ENCODE measurements at places on chromosomes 7 and 10.

GRCh38 chr10:60654813-60655464 is 123.3 kb upstream of the CDK1 start:
- no peak for DNase-seq

- DNase-seq: no peak
Measured at GRCh38 chr7:148337246-148337965, 253.2 kb upstream of the C7orf33 start.

- no peak for DNase-seq
Measured at GRCh38 chr10:63388421-63389031, 77.3 kb downstream of the JMJD1C start.

DNA sequence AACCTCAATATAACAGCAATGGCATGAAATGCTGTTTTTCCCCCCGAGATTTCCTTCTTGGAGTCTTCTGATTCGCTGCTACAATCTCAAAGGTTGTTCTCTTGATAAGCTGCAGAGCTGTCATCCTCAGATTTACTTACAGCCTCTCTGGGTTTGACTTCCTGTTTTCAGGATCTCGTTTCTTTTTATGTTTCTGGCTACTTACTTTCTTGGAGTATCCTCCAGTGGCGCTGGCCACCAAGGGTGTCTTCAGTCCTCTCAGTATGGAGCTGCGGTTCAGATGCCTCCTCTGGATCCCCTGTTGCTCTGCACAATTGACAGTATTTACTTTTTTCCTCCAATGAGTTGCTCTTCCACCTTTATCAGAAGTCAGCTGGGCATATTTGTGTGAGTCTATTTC is 152.0 kb upstream of the TMEM72 start:
- no peak for DNase-seq

DNA sequence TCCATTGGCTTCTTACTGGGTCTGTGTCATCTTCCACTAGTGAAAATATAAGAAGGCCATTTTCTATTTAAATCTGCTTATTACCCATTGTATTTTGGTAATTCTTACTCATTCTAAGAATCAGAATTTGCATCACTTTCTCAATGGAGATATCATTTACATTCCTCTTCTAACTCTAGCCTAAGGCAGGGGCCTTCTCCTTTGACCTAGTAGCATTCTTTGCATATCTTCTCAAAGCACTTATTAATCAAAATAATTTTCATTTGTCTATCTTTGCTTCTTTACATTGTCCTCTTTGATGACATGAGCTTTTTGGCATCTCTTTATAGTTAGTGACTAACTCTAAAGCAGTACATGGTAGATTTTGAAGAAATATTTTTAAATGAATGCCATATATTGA is 400.9 kb upstream of the SEMA3D start:
- no peak for DNase-seq

DNA sequence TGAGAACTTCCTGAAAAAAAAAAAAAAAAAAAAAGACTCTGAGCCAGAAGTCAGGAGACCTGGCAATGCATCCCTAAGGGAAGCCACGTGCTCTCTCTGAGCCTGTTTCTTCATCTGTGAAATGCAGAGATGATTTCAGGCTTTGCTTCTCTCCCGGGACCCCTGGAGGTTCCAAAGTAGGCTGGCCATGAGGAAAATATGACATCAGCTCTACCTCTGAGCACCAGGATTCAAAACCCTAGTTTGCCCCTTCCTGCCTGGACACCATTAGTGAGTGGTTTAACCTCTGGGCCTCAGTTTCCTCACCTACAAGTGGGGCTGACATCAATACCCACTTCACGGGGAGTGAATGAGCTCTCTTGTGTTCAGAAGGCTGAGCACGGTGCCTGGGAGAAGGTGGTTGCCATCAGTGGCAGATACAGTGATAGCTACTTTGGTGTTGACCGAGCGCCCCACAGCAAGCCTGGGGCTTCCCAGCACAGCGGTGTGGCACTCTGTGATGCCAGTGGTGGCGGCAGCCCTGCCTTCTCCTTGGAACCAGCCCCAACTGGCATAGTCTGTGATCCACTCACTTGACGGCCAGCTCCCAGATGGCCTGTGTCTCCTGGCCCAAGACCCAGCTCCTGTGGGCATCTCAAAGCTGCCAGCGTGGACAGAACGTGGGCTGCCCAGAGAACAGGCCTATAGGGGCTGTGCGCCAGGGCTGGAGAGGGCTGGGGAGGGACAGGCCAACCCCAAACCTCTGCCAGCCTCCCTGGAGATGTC is 153.1 kb upstream of the UNC5B start:
- DNase-seq: no peak

GRCh38 chr7:108660465-108660864 is 90.8 kb downstream of the DNAJB9 start:
- DNase-seq: no peak

GRCh38 chr7:117068511-117069145 is 115.3 kb downstream of the ST7 start:
- no peak for DNase-seq

GRCh38 chr7:158682456-158682855 is 22.1 kb downstream of the NCAPG2 start:
- no peak for DNase-seq

DNA sequence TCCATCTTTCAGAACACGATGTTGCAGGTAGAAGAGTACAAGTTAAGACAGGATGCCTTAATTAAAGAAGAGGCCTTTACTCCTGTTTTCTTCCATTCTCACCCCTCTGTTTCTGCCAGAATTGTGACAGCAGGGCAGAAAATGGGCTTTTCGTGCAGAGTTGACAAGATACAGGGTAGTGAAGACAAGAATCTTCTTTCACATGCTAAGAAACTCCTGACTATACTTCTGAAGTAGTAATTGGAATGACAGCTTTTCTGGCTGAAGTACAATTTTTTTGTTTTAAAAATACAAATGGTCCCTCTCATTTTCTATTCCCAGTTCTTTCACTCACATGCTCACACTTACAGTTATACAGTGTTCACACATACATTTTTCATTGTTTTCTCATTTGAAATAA is 22.1 kb downstream of the HDAC9 start:
- DNase-seq: no peak

GRCh38 chr10:103592186-103593021 is 98.9 kb downstream of the NEURL1 start:
- DNase-seq: no peak

GRCh38 chr10:97689559-97690020 is 2.5 kb upstream of the AVPI1 start:
- no peak for DNase-seq

DNA sequence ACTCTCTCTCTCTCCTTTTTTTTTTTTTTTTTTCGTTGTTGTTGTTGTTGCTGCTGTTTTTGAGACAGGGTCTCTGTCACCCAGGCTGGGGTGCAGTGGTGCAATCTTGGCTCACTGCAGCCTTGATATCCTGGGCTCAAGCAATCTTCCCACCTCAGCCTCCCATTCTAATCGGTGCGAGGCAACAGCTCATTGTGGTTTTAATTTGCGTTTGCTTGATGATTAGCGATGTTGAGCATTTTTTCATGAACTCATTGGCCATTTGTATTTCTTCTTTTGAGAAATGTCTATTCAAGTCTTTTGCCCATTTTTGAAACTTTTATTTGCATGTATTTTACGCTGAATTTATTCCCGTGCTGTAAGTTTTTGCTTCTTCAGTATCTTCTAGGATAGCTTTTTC is 13.3 kb upstream of the ZC3HAV1L start:
- no peak for DNase-seq

- peak; percentile 44 for DNase-seq
Measured at GRCh38 chr10:111598433-111599059, 521.7 kb downstream of the ADRA2A start.

DNA sequence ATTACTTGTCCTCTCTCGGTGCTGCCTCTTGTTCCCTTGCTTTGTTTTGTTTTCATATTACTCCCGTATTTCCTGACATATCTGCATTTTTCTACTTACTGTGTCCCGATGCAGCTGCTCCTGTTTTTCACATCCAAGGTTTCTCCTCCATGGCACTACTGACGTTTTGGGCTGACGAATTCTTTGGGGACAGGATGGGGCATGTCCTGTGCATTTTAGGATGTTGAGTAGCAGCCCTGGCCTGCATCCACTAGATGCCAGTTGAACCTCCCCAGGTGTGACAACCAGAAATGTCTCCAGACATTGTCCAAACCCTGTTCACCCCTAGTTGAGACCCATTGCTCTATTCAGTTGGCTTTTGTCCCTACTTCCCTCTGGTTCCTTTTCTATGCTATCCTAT is 12.4 kb downstream of the ZNF789 start:
- no peak for DNase-seq

GRCh38 chr10:70912556-70912955 is 24.2 kb upstream of the PCBD1 start:
- no peak for DNase-seq

GRCh38 chr10:132167976-132168375 is 18.8 kb upstream of the DPYSL4 start:
- DNase-seq: no peak

DNA sequence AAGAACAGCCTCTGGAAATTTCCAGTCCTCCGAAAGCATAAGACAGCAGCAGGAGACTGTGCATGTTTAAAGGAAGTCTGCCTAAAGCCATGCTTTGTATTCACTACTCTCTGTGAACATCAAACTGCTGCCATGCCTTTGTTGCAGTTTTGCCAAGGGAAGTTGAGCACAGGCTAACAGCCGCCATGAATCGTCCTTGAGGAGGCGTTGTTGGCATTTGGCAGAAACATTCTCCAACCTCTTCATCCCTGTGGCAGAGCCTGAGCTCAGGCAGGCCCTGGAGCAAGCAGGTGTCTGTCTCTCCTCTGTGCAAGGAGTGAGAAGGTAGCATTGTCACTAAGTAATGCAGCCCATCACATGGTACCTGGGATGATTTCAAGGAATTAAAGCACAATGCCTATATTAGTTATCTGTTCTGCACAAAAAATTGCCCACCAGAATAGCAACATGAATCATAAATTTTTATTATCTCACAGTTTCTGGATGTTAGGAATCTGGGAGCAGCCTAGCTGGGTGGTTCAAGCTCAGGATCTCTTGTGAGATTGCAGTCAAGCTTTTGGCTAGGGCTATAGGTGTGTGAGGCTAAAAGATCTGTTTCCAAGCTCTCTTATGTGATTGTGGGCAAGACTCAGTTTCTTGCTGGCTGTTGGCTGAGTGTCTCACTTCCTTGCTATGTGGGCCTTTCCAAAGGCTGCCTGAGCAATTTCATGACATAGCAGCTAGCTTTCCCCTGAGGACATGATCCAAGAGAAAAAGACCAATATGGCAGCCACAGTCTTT is 46.5 kb upstream of the KIAA1217 start:
- DNase-seq: peak; percentile 8

GRCh38 chr10:131093795-131094366 is 217.6 kb downstream of the TCERG1L start:
- DNase-seq: no peak

DNA sequence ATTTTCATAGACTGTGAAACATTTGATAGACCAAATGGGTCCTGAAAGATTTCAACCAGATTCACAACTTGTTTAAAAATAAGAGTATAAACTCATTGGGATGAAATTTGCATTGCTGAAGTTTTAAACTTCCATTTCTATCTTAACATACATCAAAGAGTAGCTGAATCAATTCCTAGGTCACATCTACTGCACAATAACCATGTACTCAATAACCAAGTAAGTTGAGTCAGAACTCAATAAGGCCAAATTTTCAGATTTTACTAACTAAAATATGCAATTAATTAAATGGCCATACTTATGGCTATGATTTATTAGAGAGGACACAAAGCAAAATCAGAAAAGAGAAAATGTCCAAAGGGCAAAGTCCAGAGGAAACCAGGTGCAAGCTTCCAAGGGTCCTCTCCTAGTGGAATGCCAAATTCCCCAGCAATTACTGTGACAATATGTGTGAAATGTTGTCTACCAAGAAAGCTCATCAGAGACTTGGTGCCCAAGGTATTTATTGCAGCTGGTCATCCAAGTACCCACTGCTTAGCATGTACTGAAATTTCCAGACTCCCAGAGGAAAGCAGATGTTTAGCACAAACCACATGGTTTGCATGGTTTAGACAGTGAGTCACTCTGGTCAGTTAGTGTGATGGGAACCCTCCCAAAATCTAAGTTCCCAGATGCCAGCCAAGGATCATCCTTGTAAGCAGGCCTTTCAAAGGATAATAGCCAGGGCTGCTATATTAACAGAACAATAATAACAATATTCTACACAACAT is 238.9 kb downstream of the IPMK start:
- DNase-seq: no peak

GRCh38 chr7:127437837-127438236 is 45.3 kb upstream of the ZNF800 start:
- no peak for DNase-seq

GRCh38 chr7:27146491-27147198 is 929 bp downstream of the HOXA6 start:
- no peak for DNase-seq

DNA sequence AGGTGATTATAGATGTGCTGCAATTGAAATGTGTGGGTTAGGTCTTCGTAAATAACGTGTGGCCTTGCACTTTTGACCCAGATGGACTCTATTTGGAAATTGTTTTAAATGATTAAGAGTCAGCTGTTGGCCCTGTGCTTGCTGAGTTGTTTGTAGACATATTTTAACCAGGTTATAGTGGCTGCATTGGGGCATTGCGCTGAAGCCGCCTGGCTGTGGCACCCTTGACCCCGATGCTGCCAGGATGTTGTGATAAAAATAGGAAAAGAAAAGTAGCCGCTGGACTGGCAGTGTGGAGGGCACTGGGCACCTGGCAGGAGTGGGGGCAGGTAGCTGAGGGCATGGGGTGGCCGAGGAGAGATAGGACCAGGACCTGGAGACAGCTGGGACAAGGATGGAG is 13.4 kb downstream of the LRRC27 start:
- no peak for DNase-seq

GRCh38 chr10:45160271-45160670 is 155.1 kb downstream of the OR13A1 start:
- no peak for DNase-seq

Data from head of caudate nucleus (tissue), 42 donors.